ENCODE measurements at places on chromosomes 3 and 15.

DNA sequence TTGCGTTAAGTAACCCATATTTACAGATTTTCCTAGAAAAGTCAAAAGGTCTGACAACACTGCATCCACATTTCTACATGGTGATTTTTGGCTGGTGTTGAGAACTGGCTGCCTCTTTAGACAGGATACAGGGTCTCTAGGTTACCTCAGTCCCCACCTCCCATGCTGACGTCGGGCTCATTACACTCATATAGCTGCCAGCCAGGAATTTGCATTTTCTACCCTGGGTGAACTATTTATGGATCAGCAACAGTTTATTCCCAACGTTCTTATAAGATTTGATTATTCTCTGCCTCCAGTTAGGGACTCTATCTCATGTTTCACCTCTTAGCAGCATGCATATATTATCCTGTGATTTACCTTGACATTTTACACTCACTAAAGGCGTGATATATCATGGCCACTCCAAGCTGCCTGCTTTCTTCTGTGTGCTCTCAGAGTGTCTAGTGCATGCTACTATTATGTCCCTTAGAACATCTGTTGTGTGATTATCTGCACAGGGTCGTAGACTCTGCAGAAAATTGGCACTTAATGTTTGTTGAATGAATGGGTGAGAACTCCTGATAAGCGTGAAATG lies 49.0 kb downstream of the CLDN11 start:
- no peak for DNase-seq

GRCh38 chr15:87582169-87582568 lies 674.4 kb downstream of the NTRK3 start:
- DNase-seq: no peak

GRCh38 chr3:4251412-4251811 lies 51.8 kb upstream of the SETMAR start:
- no peak for DNase-seq

DNA sequence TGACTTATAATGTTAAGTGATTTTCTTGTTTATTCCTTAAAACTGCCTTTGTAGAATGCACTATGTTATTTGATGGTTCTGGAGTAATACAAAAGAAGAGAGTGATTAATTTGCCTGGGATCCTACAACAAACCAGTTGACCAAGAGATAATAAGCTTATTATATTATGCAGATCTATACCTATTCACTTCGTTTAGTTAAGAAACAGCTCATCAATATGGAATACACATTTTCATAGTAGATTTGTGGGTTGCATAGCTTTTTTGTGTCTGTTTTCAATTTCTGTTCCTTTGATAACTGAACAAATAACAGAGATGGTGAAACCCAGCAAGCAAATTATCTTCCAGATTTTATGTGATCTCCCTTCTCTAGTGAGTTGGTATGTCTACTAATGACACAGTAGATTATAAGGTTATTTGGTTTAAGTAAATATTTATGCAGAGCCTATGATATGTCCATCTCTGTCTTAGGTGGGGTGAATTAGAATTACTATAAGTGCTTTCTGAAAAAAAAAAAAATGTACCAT lies 443.3 kb upstream of the TPRG1 start:
- DNase-seq: no peak

DNA sequence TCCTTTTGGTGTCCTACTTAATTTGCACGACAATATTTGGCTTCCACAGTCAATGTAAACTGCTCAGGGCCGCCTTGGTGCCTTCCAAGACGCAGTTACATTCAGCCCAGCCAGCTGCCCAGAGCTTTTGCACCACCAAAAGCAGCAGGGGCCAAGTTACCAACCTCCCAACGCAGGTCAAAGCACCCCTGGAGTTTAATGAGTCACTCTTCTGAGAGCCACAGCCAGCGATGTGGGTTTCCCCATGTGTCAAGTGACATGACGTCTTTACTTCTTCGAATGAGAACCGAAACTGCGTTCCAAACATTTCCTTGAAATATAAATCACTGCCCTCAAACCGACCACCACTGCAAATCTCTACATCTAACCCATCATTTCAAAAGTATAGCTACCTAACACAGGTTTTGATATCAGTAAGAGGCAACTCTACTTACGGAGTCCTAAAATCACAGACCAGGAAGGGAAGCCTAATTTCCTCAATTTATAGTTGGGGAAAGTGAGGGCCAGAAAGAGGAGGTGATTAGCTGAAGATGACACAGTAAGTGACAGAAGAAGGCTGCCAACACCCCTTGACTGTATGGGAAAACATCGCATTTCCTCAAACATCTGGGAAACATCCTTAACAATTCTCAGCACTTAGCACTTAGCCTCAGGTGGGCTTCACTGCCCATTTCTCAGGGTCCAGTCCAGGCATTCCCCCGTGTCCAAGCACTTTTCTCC lies 24.5 kb downstream of the MB21D2 start:
- peak; percentile 96 for DNase-seq

DNA sequence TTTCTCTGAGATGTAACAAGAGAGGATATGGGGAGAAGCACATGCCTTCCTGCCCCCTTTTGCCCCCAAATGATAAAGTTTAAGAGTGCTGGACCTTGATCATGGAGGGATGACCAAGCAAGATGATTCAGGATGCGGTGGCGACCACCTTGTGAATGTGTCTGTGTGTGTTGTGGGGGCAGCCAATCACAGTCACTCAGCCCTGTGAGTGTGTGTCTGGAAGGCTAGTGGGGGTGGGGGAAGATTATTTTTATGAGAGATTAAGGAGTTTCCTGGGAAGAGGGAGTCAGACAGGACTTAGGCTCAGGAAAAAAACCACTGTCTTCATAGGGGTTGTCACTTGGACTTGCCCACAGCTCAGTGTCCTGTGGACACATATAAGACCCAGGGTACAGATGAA lies 57.8 kb upstream of the KY start:
- no peak for DNase-seq

- DNase-seq: peak; percentile 14
Observed at GRCh38 chr3:64578062-64578770, 109.6 kb downstream of the ADAMTS9 start.

DNA sequence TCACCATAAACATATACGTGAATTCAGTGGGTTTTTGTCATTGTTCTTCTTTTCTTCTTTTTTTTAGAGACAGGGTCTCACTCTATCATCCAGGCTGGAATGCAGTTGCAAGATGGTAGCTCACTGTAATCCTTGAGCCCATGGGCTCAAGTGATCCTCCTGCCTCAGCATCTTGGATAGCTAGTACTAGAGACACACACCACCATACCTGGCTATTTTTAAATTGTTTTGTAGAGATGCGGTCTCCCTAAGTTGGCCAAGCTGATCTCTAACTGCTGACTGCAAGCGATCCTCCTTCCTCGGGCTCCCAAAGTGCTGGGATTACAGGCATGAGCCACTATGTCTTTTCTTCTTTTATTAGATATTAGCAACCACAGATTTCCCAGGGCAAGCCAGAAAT lies 220.6 kb downstream of the NLGN1 start:
- DNase-seq: no peak
